Heart right ventricle (tissue), 16 donors: ENCODE measurements at places on chromosomes 3 and 15. TPM values are rescaled to one million over a fixed set of nuclear protein-coding genes. Genes with fewer than 3 reads are reported as not detected.

DNA sequence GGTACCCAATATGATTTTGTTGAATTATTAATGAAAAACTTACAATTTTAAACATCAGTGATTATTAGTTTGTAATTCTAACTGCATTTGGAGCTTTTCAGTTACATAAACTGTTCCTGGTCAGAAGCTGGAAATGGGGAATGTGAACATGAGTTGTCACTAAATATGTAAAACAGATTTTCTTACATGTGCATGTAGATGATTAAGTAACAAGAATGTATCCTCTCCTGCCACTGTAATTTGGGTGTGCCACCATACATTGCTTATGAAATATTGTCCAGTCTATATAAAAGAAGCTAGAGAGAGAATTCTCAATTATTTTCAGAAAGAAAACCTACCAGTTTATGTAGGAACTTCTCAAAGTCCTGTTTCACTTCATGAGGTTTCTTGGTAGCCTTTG, 91.6 kb upstream of the FGF7 start:
- DNase-seq = no peak

- DNase-seq = no peak
Observed at GRCh38 chr3:45145681-45146614, at the start of gene CDCP1. Gene CDCP1 (minus strand): TSS chr3:45146378. CDS start chr3:45146287, 91 bp downstream.

- no peak for DNase-seq
Observed at GRCh38 chr3:120326784-120327183, 22.4 kb downstream of the LRRC58 start.

DNA sequence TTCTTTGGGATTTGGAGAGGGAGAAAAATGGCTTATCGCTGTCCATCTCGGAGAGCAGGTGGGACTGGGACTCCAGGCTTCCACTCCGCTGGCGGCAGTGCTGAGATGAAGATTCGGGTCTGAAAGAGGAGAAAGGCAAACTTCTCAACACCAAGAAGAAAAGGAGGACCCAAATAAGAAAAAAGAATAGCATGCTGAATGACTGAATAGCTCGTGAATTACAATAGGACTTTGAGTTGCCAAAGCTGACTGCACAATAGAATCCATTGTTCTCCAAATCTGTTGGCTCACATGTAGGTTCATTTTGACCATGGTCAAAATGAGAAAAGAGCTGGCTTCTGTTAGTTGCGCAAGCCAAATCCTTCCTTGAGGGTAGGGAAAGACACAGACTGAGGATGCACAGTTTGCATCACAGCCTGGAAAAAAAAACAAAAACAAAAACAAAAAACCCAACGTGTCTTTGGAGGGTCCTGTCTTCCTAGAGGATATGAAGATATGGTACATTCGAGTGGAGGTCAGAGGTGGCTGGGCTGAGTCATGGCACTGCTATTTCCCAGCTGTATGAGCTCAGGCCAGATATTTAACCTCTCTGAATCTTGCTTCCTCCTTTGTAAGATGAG, 59.3 kb upstream of the LMOD3 start:
- DNase-seq = no peak

GRCh38 chr3:38015485-38015884, 14.0 kb downstream of the PLCD1 start:
- no peak for DNase-seq

- DNase-seq = no peak
Observed at GRCh38 chr15:40006646-40007045, 32.3 kb downstream of the SRP14 start.

DNA sequence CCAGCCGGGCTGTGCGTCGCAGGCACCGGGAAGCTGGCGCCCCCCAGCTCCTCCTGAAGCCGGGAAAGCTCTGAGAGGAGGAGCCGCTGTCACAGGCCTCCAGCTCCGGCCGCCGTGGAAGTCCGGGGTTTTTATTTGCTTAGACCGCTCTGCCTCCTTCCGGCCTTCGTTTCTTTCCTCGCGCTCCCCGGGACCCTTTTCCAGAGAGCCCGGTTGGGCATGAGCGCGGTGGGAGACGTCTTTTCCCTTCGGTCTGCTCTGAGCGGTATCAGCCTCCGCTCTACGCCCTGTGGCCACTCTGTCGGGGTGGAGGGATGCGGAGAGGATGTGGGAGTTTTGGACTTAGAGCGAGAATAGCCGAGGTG, 559 bp downstream of the SENP5 start:
- no peak for DNase-seq

- DNase-seq = no peak
Observed at GRCh38 chr15:89905846-89906378, 6.8 kb downstream of the ARPIN start.

GRCh38 chr3:40731445-40731844, 206.7 kb downstream of the ZNF621 start:
- no peak for DNase-seq

DNA sequence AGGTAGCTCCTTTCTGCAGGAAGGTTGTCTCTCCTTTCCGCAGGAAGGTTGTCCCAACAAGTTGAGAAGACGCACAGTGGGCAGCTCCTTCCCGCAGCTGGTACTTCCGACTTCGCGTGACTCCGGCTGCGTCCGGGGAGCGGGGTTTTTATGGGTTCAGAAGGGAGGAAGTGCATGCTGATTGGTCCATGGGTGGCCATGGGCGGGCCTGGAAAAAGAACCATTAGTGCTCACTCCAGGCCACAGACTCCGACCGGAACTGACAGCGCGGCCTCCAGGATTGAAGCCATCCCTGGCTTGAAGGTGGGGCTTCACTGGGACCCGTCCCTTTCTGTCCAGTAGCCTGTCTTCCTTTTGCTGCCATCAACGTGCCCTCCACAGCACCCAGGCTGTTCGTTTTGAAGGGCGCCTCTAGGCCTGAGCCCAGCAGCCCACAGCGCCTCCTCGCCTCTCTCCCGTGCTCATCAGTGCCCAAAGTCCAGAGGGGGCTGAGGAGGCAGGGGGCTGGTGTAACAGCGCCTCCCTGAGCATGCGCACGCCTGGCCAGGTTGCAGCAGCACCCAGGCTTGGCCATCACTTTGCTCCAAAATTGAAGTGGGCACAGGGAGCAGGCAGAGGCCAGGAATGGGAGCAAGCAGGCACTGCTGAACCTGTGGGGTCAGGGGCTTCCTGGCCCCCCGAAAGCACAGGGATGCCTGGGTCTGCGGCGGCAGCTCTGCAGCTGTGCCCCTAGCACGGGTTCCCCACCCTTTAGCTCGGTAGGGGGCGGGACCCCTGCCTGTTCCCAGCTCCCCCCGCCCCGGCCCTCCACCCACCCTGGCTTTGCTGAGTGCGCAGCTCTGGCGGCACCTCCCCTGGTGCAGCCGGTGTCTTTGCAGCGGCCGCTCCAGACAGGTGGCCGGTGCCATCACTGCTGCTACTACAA, 330.6 kb upstream of the MCTP2 start:
- no peak for DNase-seq

DNA sequence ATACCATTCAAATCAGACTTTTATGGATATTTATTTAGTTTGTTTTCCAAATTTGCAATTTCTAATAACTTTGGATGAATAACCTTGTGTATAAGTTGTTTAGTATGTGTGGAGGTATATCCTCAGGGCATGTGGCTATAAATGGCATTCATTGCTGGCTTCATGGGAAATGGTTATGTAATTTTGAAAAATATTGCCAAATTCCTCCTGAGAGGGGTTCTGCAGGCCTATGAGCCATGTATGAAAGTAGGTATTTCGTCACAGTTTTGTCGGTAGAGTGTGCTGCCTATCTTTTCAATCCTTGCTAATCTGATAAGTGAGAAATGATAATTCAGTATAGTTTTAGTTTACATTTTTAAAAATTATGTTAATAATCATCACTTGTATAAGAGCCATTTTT, 256.4 kb upstream of the ZNF385D start:
- no peak for DNase-seq

GRCh38 chr3:64888840-64889392, 201.1 kb upstream of the ADAMTS9 start:
- no peak for DNase-seq

DNA sequence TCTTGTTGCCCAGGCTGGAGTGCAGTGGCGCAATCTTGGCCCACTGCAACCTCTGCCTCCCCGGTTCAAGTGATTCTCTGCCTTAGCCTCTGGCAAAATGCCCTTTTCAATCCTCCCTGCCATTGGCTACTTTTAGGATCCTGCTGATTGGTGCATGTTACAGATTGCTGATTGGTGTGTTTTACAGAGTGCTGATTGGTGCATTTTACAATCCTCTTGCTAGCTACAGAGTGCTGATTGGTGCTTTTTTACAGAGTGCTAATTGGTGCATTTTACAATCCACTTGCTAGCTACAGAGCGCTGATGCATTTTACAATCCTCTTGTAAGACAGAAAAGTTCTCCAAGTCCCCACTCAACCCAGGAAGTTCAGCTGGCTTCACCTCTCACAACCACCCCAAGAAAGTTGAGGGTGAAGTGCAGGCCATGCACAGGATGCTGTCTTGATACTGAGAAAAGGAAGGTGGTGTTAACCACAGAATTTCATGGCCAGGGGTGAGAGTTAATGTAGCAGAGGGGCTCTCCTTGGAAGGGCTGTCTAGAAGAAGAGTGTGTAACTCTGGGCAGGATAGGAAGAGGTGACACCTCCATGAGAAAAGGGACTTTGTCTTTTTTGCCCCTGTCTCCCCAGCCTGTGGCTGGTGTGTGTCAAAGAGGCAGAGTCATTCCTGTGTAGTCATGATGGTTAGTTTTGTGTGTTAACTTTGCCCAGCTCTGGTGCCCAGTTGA, 145.9 kb downstream of the APBA2 start:
- DNase-seq = no peak

- DNase-seq = no peak
Observed at GRCh38 chr3:52819936-52820335, 10.5 kb downstream of the ITIH4 start.

- DNase-seq = no peak
Observed at GRCh38 chr3:125207949-125208568, 4.5 kb downstream of the SLC12A8 start.

GRCh38 chr3:114307222-114307830, 13.5 kb downstream of the TIGIT start:
- DNase-seq = no peak

The TIMP4 gene
- 4.4 TPM for total RNA-seq

The PAQR5 gene
- total RNA-seq = 0.57 TPM

The OR5H15 gene
- not detected for total RNA-seq

The CHRNA5 gene
- 1.5 TPM for total RNA-seq

The GCSAM gene
- total RNA-seq = not detected

The MYD88 gene
- total RNA-seq = 6.0 TPM
